Panc1 (cell line): ENCODE measurements at places on chromosomes 16 and 17. TPM values are rescaled to one million over a fixed set of nuclear protein-coding genes. Genes with fewer than 3 reads are reported as not detected.

The TMC8 gene
- 1.4 TPM for total RNA-seq

DNA sequence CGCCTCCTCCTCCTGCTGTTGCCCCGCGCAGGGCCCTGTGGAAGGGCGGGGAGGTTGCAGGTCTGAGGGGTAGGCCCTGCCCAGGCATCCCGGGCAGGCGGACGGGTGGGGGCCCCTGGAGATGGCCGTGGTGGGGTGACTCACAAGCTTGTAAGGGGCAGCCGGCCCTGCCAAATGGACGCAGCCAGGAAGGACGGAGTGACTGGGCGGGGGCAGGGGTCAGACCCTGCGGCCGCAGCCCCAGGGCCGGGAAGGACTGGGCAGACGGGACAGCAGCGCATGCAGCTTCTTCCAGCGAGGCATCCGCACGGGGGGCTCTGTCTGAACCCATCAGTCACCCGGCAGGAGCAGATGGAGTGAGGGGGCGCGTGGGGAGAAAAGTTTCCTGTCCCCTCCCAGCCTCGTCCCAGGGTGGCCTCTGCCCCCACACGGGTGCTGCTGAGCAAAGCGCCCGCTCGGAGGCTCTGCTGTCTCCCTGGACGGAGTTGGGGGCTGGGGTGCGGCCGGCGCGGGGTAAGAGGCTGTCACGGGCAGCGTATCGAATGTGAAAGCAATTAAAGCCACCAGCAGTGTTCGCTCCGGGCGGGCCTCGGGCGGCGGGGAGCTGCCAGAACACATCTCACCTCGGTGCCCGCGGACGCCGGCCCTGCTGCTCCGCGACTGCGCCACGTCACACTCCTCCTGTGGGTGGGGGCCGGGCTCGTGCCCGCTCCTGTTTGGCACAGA, 5.4 kb upstream of the PRR35 start:
- no peak for DNase-seq
- H3K4me1 ChIP-seq, result peaks cover 27% of the 10 kb centered on the region
- H3K4me3 ChIP-seq, result no peak overlapping the region
- H3K27me3 ChIP-seq, result no peaks in the 10 kb centered on the region
- no peak overlapping the region for H3K27ac ChIP-seq
- H3K36me3 ChIP-seq, result no peaks in the 10 kb centered on the region

- DNase-seq, result no peak
- no peak overlapping the region for H3K4me3 ChIP-seq
- H3K36me3 ChIP-seq, result no peaks in the 10 kb centered on the region
- no peak overlapping the region for H3K27ac ChIP-seq
Observed at GRCh38 chr17:15180121-15180561, 85.0 kb downstream of the PMP22 start.

DNA sequence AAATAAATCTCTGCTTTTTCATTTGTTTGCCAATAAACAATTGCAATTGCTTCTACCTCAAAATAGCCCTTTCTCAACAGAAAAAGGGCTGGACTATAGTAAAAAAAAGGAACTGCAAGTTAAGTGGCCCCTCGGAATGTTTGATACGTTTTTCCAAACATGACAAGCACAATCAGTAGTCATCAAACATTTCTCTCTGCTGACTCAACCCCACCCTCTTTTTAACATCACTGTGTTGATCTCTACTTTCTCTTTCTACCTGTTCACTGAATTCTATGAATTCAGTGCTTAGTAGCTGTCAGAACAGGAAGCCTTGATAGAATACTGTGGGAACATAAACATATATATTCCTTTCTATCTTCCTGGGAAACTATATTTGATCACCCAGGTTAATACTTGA, 116.5 kb upstream of the AXIN2 start:
- H3K36me3 ChIP-seq, result no peaks in the 10 kb centered on the region
- no peaks in the 10 kb centered on the region for H3K27me3 ChIP-seq
- no peak overlapping the region for H3K27ac ChIP-seq
- no peak overlapping the region for H3K4me3 ChIP-seq
- H3K4me1 ChIP-seq, result no peaks in the 10 kb centered on the region
- DNase-seq, result no peak

- no peaks in the 10 kb centered on the region for H3K4me1 ChIP-seq
- no peak overlapping the region for H3K4me3 ChIP-seq
- H3K27me3 ChIP-seq, result no peaks in the 10 kb centered on the region
- DNase-seq, result no peak
- no peaks in the 10 kb centered on the region for H3K36me3 ChIP-seq
- no peak overlapping the region for H3K27ac ChIP-seq
Observed at GRCh38 chr16:27226476-27226875, 23.1 kb downstream of the KDM8 start.
